Astrocyte of the hippocampus (primary cell): ENCODE measurements at places on chromosomes 2 and 18.

- DNase-seq, result no peak
Measured at GRCh38 chr18:23320709-23321236, 132.3 kb upstream of the RIOK3 start.

GRCh38 chr2:74493546-74493945 lies 5.9 kb downstream of the LBX2 start:
- no peak for DNase-seq

- DNase-seq, result no peak
Measured at GRCh38 chr2:20196053-20196656, 28.8 kb downstream of the SDC1 start.

- DNase-seq, result no peak
Measured at GRCh38 chr18:70299393-70299792, 10.5 kb downstream of the SOCS6 start.

- no peak for DNase-seq
Measured at GRCh38 chr2:11099122-11100065, 55.9 kb upstream of the SLC66A3 start.

DNA sequence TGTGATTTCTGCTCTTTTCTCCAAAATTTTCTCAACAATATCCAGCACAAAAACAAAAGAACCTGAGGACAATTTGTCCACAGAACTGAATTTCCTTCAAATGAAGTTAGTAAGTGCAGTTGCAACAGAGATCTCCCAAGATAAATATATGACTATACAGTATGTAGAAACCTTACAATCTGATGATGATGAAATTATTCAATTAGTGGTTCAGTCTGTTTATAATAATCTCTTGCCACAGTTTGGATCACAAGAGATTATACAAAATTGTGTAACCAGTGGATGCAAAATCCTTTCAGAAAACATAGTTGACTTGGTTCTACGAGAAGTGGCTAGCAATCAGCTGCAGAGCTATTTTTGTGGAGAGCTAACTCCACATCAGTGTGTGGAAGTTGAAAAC lies 68.7 kb downstream of the FSIP2 start:
- no peak for DNase-seq

DNA sequence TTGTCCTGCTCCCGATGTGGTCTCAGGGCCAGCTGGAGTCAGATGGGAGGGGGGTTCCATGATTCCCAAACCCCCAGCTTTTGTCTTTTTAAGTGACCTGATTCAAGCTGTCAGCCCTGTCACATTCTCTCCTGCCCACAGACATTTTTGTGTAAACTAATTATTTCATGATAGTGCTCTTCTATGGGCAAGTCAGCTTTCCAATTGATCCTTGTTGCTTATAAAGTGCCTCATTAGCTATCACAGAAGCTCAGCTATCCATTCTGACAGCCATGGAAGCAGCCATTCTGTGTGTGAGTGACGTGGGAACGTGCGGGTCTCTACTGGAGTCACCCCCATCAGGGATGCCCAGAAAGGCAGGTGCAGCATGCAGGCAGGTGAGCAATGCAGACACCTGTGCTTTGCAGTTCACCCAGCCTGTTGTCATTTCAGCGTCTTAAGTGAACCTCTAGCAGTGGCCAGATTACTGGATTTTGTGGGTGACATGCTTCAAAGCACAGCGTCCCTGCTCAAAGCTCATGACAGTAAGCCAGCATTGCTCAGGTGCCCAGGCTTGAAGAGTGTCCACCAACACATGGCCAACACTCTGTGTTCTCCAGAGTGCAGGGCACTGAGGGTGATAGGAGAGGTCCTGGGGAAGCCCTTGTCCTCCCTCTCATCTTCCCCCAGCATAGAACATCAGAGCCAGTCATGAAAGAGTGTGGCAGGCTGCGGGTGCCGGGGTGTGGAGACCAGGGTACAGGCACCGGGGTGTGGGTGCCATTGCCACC lies 162.1 kb upstream of the SH3BP4 start:
- DNase-seq, result no peak

GRCh38 chr2:98580656-98581284 lies 27.5 kb downstream of the COA5 start:
- DNase-seq, result no peak

GRCh38 chr18:63247926-63248325 lies 71.6 kb downstream of the BCL2 start:
- no peak for DNase-seq

DNA sequence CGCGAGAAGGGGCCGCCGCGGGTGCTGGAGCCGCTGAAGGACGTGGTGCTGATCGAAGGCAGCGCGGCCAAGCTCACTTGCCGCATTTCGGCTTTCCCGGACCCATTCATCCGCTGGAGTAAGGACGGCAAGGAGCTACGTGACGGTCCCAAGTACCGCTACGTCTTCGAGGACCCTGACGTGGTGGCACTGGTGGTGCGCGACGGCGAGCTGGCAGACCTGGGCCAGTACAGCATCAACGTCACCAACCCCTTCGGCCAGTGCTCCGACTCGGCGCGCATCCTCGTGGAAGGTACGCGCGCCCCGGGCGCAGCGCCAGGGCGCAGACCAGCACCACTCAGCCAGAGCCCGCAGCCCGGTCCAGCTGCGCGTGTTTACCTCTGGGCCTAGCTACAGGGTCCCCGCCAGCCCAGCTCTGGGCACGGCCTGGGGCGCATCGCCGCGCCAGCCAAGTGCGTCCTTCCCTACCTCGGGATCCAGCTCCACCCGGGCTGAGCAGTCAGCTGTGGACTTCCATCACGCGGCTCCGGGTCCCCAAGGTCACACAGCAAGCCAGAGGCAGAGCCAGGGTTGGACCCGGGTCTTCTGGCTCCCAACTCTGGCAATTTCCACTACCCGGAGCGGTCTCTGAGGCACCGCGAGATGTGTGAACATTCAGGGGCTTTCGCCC lies 1.7 kb upstream of the GMPPA start:
- peak; percentile 56 for DNase-seq

DNA sequence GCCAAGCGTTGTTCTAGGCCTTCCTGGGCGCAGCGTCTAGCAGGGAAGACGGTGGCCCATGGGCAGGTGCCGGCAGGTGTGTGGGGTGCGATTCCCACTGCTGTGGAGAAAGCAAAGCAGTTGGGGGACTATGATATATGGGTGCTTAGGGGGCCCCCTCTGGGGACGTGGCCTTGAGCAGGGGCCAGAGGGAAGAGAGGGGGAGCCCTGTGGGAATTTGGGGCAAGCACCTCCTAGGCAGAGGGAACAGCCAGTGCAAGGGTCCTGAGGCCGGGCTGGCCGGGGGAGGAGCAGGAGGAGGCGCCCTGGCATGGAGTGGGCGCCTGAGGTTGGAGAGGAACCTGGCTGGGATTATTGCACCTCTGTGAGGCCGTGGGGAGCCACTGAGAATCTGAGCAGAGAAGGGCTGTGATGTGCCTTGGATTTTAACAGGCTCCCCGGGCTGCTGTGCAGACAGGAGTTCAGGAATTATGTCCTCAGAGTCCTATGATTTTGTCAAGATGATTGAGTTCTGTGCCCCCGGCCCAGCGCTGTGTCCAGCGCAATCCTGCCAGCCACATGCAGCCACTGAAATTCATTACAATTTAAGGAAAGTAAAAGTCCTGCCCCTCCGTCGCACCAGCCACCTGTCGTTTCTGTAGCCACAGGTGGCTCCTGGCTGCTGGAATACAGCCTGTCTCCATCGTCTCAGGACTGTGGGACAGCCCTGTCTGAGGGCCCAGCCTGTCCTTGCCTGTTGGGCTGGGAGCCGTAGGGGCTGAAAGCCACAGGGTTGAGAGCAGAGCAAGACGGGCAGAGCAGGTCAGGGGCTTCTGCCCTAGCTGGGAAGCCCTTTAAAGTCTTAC lies 9.1 kb upstream of the KLHL30 start:
- DNase-seq, result no peak

- DNase-seq, result peak; percentile 59
Measured at GRCh38 chr2:211132046-211132445, 575.6 kb downstream of the CPS1 start.

DNA sequence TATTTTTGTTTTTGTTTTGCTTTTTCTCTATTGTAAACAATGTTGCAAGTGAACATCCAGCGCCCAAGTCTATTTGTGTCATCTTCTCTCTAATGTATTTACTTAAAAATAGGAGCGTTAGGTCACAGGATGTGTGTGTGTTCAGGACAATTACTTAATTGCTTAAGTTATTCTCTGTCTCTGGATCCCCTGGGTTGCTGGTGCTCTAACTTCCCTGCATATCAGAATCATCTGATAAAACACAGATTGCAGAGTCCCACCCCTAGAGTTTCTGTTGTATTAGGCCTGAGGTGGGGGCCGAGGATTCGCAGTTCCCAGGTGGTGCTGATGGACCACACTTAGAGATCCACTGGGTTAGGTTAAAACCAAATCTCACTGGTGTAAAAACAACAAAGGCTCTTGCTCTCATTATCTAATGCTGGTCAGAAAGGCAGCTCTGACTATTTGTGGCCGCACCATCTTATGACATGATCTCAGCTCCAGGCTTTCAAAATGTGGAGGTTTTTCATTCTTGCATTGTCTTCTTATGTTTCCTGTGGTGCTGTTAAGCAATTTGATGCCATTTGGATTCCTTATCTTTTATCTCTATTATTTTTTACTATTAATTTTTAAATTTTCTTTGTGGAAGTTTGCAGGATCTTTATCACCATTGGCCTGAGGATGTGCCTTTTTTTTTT lies 87.7 kb downstream of the CLIP4 start:
- DNase-seq, result no peak

DNA sequence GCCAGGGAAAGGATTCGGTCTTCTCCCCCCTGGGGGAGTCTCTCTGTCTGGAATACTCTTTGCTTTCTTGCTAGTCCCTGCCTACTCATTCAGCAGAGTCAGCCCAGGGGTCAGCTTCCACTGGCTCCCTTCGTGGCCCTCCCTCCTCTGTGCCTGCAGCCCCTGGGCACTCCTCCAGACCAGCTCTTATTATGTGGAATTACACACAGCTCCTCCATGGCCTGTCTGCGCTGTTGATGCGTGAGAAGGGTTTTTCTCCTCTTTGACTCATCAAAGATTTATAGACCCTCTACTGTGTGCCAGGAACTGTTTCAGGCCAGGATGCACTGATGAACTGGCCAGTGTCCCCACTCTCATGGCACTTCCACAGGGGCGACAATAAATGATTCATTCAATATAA lies 44.4 kb downstream of the ST8SIA5 start:
- peak; percentile 88 for DNase-seq

- peak; percentile 85 for DNase-seq
Measured at GRCh38 chr2:218285604-218286003, 6.7 kb downstream of the TMBIM1 start.

GRCh38 chr2:181656450-181657291 lies at the start of gene CERKL:
CERKL (minus strand) TSS chr2:181657105; CDS start chr2:181657006, 99 bp downstream.
- peak; percentile 67 for DNase-seq

DNA sequence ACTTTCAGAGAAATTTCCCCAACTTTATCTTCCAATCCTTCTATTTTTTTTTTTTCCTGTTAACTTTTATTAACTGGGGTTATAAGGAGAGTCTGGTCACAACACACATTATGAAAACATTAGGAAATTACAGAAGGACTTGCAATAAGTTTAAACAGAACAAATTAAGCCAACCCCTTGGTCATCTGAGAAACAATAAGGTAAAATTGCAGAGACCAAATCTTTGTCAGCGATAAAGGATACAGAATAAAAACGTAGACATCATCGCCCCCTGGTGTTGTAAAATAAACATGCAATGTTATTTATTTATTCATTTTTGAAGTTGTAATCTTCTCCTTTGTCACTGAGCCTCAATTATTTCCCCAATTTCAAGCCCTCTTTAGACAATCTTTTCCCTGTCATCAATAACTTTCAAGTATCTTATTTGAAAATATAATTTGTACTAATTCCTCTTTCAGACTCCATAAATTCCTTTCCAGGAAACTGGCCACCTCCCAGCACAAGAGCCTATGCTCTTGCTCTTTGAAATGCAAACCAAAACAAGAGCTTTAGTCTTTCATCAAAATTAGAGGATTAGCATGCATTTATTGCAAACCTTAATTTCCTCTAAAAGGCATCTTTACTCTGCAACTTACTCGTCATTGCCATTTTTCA lies 19.5 kb downstream of the G6PC2 start:
- DNase-seq, result peak; percentile 49

- DNase-seq, result no peak
Measured at GRCh38 chr2:226274143-226274542, 525.5 kb downstream of the IRS1 start.

DNA sequence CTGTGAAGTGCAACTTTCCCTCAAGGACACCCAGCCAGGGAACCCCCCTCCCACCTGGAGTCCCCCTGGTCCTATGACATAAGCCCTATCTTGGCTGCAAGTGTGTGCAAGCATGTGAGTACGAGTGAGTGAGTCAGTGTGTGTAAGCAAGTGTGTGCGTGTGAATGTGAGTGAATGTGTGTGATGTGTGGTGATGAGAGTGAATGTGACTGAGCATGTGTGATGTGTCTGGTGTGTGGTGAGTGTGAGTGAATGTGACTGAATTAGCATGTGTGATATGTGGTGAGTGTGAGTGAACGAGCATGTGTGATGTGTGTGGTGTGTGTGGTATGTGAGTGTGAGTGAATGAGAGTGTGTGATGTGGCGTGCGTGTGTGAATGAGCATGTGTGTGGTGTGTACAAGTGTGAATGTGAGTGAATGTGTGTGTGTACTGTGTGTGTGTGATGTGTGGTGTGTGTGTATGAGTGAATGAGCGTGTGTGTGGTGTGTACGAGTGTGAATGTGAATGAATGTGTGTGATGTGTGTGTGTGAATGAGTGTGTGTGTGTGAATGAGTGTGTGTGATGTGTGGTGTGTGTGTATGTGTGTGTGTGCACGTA lies 68.8 kb upstream of the SMAD7 start:
- no peak for DNase-seq

DNA sequence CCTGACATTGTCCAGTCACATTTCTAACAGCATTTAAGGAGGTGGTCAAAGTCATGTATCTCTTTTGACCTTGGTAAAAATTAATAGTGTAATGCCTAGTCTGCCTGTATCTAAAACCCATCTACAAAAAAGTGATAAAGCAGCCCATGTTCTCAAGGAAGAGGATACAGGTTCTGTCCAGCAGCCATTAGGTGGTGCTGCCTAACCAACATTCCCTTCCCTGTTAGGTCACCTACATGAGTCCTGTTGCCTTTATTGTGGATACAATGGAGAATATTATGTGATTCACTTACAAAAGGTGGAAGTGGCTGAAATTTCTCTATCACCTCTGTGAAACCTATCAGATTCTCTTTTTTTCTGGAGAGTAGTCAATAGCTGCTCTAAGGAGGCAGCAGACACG lies 52.5 kb downstream of the AQP4 start:
- peak; percentile 75 for DNase-seq

DNA sequence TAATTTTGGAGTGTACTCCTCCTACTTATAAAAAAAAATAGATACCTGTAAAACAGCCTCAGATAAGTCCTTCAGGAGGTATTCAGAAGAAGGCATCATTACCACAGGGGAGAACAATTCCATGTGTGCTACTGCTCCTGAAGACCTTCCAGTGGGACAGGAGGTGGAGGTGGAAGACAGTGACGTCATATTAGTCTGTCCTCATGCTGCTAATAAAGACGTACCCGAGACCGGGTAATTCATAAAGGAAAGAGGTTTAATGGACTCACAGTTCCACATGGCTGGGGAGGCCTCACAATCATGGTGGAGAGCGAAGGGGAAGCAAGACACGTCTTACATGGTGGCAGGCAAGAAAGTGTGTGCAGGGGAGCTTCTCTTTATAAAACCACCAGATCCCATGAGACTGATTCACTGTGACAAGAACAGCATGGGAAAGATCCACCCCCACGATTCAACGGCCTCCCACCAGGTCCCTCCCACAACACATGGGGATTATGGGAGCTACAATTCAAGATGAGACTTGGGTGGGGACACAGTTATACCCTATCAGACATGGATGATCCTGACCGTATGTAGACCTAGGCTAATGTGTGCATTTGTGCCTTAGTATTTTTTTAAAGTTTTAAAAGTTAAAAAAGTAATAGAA lies 98.4 kb downstream of the NDUFA10 start:
- no peak for DNase-seq

- no peak for DNase-seq
Measured at GRCh38 chr2:35741556-35741955, 614.0 kb upstream of the CRIM1 start.
